ENCODE measurements at places on chromosomes 5 and 9.

- no peak for DNase-seq
Measured at GRCh38 chr5:156378159-156378558, 51.2 kb downstream of the SGCD start.

GRCh38 chr5:81417052-81417451 lies 23.1 kb upstream of the ACOT12 start:
- DNase-seq, result no peak

DNA sequence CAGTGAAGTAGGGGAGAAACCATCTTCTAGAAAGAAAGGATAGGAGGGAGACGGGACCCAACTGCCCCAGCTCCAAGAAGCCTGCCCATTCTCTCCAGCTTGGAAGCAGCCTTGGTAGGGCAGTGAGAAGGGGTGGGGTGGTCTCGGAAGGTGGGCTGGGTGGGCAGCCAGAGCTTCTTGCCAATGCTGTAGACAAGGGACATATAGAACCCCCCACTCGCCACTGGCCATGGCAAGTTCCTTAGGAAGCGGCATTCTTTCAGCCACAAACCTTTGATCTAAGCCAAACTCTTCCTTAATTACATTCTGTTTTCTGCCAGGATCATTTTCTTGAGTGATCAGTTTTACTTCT lies 90.2 kb downstream of the PSD2 start:
- no peak for DNase-seq

DNA sequence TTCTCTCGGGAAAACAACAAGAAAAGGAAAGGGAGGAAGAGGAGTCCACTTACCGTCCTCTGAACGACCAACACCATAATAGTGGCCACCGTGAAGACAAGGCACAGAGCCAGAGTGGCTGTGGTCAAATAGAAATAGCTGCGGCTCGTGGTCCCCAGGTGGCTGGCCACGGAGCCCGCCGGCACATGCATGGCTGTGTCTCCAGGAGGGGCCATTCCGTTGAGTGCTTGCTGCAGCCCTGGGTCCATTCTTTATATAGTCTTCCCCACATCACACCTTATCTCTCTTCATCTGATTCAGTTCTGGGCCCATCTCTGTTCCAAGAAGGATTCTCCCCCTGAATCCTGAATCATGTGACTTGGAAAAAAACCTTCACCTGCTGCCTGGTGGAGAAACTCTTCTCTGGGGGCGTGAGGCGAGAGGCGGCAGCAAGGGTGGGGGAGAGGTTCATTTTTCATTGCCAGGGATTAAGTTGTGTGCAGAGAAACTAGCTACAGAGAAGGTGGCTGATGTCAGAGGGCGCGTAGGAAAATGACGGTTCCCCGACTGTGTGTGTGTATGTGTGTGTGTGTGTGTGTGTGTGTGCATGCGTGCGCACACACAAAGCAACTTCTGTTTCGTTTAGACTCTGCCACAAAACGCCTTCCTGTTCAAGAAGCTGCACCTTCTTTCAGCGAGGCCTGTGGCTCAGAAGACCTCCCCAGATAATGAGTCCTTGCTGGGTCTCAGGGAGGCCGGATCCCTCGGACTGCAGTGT lies at the start of gene TNFSF8:
Gene TNFSF8, minus strand, starts transcription at position 536 of the 757 bp plus-strand sequence. Its CDS starts 288 bp downstream, at position 248.
- DNase-seq, result peak; percentile 91

GRCh38 chr5:143898381-143898780 lies 86.4 kb downstream of the HMHB1 start:
- no peak for DNase-seq
